Endothelial cell of umbilical vein (primary cell): ENCODE measurements at places on chromosomes 4 and X. TPM values are rescaled to one million over a fixed set of nuclear protein-coding genes. Genes with fewer than 3 reads are reported as not detected.

SH2D1A gene
- total RNA-seq, result not detected in 2 replicates

MXRA5 gene
- total RNA-seq, result not detected in 2 replicates

PAGE1 gene
- not detected in 2 replicates for total RNA-seq

CENPE gene
- 45.7 and 50.8 TPM in 2 replicates for total RNA-seq

SLC16A2 gene
- total RNA-seq, result 3.1 and 3.3 TPM in 2 replicates

FAT1 gene
- 8.6 and 9.2 TPM in 2 replicates for total RNA-seq
